ENCODE measurements at places on chromosomes 16 and 17.

DNA sequence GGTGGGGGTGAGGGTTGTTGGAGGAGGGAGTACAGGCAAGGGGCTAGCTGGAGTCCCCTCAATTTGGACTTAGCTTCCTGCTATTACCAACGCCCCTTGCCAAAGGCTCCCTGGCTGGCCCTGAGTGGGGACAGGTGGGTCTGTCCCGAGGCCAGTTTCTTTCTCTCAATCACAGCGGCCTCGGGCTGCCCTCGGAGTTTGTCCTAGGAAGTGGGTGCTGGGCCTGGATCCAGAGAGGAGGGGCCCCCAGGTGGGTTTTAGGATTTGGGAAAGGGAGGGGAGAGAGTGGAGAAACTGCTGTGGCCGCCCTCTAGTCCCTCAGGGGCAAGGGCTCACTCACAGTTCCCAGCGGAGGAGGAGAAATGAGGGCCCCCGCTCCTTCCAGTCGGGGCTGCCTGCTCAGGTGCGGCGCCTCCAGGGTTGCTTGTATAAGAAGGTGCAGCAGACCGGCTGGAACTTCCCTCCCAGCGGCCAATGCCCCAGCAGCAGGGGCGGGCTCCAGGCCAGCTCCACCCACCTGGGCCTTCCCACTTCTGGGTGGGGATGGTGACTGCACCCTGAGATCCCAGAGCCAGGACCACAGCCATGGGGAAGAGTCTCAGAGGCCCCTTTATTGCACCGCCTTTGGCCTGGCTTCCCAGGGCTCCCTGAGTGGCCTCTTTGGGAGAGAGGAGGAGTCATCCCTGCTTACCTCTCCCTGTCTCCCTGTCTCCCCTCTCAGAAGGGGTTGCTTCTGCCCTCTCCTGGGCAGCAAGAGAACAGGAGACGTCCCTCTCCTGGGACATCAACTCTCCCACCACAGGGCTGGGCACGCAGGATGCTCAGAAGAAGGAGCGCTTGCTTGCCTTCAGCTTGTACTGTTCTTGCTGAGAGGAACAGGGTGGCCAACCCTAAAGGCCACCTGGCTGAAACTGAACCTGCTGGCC is 112.0 kb upstream of the SMURF2 start:
- DNase-seq = no peak

DNA sequence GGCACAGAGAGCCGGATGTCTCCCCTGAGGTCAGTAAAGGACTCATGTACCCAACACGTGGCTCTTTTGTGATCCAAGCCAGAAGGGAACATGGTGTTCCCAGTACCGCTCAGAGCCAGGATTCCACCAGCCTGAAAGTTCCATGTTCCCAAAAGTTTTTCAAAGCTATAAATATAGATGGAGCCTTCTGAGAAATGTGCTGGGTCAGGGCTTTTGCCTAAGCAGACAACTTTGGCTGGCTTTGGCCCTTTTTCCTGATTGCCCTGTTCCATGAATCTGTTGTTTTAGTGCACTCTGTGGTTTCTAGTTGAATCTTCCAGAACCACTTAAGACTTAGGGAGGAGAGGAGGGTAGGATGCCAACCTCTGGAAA is 128.5 kb upstream of the HS3ST2 start:
- no peak for DNase-seq

DNA sequence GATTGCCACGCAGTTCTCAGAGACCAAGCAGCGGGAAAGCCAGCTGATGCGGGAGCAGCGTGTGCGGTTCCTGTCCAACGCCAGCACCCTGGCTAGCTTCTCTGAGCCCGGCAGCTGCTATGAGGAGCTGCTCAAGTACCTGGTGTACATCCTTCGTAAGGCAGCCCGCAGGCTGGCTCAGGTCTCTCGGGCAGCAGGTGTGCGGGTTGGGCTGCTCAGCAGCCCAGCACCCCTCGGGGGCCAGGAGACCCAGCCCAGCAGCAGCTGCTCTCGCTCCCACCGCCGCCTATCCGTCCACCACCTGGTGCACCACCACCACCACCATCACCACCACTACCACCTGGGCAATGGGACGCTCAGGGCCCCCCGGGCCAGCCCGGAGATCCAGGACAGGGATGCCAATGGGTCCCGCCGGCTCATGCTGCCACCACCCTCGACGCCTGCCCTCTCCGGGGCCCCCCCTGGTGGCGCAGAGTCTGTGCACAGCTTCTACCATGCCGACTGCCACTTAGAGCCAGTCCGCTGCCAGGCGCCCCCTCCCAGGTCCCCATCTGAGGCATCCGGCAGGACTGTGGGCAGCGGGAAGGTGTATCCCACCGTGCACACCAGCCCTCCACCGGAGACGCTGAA is 15.2 kb downstream of the CACNA1G start:
- no peak for DNase-seq

- DNase-seq = peak; percentile 19
These were observed 14.8 kb upstream of the MARVELD3 start for GRCh38 chr16:71610936-71611871.

GRCh38 chr17:51103050-51103449 is 17.6 kb downstream of the SPAG9 start:
- DNase-seq = no peak

- DNase-seq = no peak
These were observed 412 bp downstream of the EPN2 start for GRCh38 chr17:19237389-19238166.

- DNase-seq = no peak
These were observed 3.6 kb downstream of the CRAMP1 start for GRCh38 chr16:1615761-1616160.

DNA sequence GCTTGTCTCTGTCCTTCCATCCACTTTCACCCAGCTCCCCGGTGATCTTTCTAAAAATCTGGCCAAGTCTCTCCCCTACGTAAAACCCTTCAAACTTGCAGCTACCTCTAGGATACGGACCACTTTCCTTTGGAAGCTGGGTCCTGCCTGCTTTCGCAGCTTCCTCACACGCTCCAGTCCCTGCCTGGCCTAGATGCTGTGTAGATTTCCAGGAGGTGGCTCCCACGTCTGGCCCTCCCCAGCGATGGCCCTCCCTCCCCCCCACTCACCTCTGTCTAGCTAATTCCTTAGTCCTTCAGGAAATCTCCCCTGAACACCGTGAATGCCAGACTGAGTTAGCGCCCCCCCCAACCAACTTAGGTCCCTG is 579 bp upstream of the LRRC59 start:
- no peak for DNase-seq

DNA sequence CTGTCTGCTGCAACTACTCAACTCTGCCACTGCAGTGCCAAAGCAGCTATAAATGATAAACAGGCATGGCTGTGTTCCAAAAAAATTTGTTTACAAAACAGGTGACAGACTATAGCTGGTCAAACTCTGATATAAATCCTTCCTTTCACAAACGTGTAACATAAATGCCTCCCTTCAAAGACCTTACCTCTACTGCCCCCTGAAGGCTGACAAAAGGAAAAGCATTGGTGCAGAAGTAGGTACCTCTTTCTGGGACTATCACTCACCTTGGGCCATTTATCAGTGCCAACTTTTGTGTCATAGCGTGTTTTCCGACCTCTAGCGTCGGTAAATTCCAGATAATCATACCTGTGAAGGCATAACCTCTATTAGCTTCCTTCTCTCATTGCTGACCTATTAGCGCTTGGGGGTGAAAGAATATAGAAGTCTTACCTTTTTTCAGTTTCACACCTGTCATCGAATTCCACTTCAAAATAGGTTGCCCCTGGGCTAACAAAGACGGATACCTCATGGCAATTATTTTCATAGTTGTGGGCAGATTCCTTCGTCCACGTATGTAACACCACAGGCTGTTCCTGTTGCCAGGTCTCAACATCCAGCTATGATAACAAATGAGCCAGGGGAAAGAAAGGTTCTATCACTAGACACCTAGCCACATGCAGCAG is 67.9 kb downstream of the ZZEF1 start:
- peak; percentile 42 for DNase-seq

DNA sequence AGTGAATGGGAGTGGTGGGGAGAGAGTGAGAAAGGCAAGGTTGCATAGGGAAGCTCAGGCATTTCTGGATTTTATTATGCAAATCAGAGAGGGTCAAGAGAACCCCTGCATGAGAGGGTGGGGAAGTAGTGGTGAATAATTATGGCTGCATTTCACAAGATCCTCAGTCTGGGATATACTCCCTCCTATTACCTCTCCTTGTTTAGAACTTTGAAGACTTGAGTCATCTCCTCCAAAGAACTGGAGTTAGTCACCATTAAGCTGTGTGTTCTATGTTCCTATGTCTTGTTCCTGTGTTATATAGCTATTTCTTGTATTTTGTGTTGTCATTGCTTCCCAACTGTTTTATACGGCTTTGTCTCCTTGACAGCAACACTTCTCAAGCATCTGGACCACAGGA is 18.4 kb downstream of the SOX9 start:
- DNase-seq = no peak

- peak; percentile 50 for DNase-seq
These were observed 21.8 kb upstream of the FOXK2 start for GRCh38 chr17:82497483-82498405.

DNA sequence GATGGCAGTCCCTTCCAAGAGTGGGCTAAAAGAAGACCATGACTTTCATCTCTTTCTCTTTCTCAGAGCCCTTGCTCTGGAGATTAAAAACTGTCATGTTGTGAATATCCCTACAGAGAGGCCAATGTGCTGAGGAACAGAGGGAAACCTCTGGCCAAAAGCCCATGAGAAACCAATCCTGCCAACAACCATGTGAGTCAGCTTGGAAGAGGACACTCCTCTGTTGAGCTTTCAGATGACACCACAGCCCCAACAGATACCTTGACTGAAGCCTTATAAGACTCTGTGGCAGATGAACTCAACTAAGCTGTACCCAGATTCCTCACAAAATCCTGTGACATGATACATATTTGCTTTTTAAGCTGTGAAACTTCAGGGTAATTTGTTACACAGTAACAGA is 19.6 kb downstream of the CPPED1 start:
- no peak for DNase-seq

DNA sequence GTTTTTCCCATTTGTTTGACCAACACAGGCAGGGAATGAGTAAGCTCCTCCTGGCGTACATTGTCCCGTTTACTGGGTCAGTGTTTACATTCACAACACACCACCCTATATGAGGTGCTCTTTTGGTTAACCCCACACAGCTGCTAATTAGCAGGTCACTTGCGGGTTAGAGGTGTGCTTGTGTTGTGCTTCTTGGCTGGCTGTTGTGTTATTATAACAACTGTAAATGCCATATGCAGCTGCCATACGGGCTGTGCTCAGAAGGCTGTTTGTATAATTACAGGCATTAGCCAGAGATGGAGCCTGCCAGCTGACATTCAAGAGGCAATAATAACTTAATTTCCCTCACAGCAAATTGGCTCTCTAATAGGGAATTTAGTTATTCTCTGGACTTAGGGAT is 205.1 kb upstream of the ELAC2 start:
- DNase-seq = no peak

DNA sequence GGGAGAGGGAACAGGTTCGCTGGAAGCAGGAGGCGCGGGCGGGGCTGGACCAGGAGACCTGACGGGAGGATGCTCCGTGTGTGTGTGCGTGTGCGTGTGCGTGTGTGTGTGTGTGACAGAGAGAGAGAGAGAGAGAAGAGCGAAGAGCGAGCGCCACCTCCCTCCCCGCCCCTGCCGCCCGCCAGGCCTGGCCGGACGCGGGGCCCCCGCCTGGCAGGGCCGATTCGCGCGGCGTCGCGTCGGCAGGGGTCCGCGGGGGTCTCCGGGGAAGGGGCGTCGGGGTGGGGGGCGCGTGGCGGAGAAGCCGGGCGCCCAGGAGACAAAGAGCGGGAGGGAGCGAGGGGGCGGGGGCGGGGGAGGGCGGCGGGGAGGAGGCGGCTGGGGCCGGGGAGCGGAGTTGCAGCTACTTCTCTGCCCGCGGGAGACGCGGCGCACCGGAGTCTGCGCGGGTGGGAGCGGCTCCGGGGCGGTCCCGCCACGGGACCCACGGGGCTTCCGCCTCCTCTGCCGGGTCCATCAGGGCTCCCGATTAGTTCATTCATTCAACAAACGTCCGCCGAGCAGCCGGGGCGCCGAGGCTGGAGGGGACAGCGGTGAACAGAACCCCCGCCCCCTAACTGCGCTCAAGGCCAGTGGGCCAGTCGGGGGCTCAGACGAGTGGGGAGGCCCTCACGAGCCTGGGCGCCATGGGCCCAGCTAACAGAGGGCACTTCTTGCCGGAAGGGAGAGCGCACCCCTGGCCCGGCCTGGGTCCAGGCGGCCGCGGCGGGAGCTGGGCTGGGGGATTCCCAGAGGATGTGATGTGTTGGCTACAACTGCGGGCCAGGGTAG is at the start of gene SAMD14:
SAMD14 (minus strand) TSS at position 433 of the 831 bp plus-strand sequence. CDS start 5,201 bp downstream, outside the sequence.
- DNase-seq = peak; percentile 14

- DNase-seq = no peak
These were observed 8.5 kb downstream of the GFOD2 start for GRCh38 chr16:67710607-67711006.

DNA sequence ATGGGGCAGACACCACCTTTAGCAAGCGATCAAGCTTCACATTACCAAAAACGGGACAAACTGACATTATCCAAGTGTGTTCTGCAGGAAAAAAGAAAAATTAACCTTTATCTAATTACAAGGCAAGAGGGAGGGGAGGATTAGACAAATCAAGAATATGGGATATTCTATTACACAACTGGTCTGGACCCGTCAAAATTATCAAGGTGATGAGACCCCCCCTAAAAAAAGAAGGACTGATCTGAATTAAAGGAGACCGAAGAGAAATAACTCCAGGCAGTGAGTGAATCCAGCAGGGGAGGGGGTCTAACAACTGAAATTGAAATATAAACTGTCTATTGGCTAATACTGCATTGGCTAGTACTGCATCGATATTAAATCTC is 424 bp upstream of the NUBP1 start:
- DNase-seq = no peak
